ENCODE measurements at places on chromosomes 16 and 17.

- DNase-seq = peak; percentile 97
These were observed at the start of gene METRNL for GRCh38 chr17:83079352-83079747. TSS of gene METRNL (plus strand) at chr17:83079609. CDS start at chr17:83079816, 207 bp downstream.

- DNase-seq = no peak
These were observed 146.3 kb downstream of the CMIP start for GRCh38 chr16:81590714-81591544.

GRCh38 chr17:31308372-31309334 is 5.2 kb downstream of the EVI2B start:
- no peak for DNase-seq

DNA sequence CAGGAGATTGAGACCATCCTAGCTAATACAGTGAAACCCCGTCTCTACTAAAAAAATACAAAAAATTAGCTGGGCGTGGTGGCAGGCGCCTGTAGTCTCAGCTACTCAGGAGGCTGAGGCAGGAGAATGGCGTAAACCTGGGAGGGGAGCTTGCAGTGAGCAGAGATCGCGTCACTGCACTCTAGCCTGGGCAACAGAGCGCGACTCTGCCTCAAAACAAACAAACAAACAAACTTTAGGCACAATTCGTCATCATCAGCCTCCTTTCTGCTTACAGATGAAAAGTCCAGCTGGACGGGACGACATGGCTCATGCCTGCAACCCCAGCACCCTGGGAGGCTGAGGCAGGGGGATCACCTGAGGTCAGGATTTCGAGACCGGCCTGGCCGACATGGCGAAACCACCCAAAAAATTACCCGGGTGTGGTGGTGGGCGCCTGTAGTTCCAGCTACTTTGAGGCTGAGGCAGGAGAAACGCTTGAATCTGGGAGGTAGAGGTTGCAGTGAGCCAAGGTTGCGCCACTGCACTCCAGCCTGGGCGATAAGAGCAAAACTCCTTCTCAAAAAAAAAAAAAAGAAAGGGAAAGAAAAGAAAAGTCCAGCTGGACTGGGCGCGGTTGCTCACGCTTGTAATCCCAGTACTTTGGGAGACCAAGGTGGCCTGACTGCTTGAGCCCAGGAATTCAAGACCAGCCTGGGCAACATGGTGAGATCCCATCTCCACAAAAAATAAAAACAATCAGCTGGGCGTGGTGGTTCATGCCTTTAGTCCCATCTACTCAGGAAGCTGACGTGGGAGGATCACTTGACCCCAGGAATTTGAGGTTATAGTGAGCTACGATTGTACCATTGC is 1.5 kb upstream of the SPIRE2 start:
- no peak for DNase-seq

DNA sequence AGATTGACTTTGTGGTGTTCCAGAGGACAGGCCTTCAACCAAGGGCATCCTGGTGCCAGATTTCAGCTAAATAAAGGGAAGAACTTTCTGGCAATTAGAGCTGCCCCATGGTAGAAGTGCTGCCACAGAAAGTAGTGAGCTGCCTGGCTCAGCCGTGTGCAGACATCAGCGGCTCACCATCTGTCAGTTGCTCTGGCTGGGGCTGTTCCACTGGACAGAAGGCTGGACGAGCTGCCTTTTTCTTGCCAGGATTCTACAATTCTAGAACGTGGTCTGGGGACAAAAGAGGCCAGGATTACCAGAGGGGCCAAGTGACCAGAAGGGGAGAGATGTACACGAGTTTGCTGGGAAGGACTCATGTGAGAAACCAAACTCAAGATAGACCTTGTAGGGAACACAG is 107.0 kb upstream of the RPL38 start:
- DNase-seq = no peak

GRCh38 chr17:79989106-79989835 is 46.4 kb downstream of the TBC1D16 start:
- DNase-seq = no peak

DNA sequence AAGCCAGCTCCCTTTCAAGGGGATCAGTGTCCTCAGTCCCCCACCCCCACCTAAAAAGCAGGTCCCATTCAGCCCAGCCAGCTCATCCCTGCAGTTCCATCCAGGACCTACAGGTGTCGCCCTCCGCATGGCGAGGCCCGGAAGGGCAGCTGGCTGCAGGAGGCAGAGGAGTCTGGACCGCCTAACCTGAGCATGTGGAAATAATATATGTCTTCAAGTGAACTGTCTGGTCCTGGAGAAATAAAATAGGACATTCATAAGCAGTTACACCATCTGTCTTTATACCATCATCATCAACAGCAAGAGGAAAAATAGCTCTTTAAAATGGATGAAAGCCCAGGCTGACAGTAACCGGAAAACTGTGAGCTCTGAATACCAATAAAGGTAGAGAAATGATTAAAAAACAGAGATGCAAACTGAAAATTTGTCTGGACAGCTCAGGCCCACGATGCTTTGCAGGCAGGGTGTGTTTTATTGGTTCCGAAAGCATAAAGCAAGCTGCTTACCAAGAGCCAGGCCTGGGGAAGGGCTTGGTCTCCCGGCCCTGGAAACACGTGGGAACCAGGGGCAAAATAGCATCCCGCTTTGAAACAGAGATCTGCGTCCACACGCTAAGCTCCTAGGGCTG is 215.2 kb downstream of the ZFHX3 start:
- DNase-seq = peak; percentile 89

- peak; percentile 90 for DNase-seq
These were observed 22.9 kb upstream of the C16orf87 start for GRCh38 chr16:46853713-46854443.
